ENCODE measurements at places on chromosomes 12 and 14.

DNA sequence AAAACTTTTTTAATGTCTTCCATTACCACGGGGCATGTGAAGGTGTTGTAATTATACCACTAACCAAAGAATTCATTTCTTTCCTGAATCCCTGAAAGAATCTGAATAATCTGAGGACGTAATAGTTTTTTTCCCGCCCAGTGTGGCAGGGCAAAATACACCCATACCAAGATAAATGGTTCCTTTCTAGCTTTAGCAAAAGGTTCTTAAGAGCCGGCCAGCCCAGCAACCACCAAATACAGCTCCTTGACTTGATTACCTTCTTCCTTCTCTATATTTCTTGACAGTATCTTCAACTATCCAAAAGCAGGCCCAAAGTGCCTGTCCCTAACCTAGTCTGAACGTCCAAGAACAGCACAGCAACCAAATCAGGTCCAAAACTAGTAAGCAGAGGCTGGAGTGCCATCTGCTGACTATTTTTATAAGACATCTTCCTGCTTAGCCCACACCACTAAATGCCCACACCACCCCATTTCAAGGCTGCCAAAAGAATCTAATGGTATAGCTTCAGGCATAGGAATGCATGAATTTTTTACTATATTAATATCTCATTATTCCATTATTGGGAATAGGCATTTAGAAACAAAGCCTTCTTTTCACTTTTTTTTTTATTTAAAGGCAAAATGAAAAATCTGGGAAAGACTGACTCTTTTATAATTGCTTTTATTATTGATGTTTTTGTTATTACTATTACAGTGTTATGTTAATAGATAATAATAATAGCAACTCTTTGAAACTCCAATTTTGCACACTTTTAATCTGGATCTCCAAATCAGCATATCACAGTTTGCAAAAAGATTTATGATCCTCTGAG is 524.4 kb downstream of the MED13L start:
- DNase-seq: peak; percentile 10

- DNase-seq: no peak
Observed at GRCh38 chr12:61902403-61902802, 357.8 kb upstream of the USP15 start.

DNA sequence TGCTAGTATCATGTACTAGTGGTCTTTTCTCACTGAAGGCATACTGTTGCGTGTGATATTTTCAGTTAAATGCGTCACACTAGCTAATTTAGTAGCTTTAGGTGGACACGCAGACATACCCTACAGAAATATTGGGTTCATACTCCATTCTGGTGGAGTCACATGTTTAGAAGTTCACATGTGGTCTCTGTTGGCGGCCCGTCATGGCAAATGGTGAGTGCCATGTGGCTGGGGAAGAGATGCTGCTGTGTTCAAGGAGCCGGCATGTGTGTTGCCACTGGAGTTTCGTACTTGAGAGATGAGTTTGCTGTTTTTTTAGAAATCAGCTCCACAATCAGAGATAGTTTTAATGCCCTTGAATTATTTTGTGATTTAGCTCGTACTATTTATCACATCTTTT is 454.6 kb downstream of the PCNX1 start:
- DNase-seq: no peak

GRCh38 chr14:46306267-46306666 is 345.3 kb downstream of the RPL10L start:
- DNase-seq: no peak

DNA sequence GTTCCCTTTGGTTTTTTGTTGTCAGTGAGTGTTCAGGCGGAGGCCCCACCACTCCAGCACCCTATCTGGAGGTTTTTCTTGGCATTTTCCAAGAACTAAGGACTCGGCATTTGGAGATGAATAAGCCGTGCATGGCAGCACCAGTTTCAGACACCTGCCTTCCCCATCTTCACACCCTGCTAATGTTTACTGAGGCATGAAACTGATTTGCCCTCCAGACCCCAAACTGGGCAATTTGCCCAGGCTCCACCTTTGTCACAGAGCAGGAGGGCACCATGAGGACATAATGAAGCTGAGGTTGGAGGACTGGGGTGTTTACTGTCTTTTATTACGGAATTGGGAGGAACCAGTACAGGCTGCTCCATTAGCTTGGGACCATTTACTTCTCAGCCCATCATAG is 113.4 kb downstream of the LGMN start:
- DNase-seq: no peak

- DNase-seq: no peak
Observed at GRCh38 chr12:42854826-42855225, 265.3 kb upstream of the PRICKLE1 start.
